Activated CD8-positive, alpha-beta memory T cell treated with anti-CD3 and anti-CD28 coated beads for 4 hours (primary cell): ENCODE measurements at places on chromosomes 1 and 21.

- DNase-seq = no peak
Measured at GRCh38 chr1:168343566-168343965, 62.9 kb downstream of the TBX19 start.

DNA sequence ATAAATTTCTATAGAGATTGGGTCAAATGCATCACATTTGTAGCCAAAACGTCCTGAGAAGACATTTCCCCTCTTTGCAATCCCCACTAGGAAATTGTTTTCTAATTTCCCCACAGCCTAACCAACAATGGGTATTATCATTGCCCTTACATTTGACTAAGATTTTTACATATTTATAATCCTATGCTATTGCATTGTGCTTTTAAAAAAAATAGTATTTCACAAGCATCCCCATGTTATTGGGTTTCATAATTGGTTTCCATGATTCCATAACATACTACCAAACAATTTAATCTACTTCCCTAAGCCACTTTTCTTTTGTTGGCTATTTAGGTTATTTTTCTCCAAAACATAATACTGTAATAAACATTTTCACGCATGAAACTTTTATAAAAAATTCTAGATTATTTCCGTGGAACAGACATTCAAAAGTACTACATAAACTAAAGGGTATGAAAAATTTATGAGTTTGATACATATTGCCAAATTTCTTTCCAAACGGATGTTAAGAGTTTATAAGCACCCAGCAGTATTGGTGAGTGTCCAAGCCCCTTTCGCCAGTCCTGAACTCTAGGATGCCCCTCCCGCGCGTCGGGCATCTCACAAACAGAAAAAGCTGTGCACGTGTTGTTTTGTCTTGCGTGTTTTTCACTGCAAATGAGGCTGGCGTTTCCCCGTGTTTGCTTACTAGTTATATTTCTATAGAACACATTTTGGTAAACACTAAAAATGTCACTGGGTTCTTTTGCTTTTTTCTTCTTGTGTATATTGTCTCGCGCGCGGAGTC is 2.0 kb upstream of the LHX4 start:
- no peak for DNase-seq

DNA sequence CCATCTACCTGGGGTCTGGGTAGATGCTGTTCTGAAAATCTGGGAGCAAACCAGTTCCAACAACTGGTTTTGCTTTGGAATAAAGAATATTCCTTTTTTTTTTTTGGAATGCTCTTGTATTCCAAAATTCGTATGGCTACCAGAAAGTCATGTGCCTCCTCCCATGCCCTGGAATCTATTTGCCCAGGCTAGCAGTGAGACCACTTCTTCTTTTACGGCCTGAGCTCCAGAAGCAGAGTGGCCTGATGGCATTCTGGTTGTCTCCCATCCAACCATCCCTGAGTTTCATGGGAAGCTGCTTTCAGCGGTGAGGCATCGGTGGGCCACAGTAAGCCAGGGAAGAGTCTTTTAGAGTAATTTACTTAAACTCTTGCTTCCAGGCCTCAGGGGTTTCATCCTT is 113.4 kb upstream of the RAB4A start:
- DNase-seq = no peak

DNA sequence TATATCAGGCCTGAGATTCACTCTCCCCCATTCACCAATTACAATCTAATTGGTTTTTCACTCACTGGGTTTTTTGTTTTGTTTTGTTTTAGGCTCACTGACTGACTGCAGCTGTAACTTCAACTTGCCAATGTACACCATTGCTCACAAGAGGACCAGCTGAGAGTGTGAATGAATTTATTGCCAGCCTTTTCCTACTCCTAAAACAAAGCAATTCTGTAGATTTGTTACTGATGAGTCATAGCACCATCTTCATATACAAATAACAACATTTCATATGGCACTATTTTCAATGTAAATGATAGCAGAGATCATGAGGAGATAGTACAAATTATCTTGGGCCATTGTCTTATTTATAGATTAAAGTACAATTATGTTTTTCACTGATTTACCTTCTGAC is 76.0 kb upstream of the DPYD start:
- no peak for DNase-seq

- DNase-seq = no peak
Measured at GRCh38 chr21:39908265-39908923, 41.2 kb downstream of the PCP4 start.

DNA sequence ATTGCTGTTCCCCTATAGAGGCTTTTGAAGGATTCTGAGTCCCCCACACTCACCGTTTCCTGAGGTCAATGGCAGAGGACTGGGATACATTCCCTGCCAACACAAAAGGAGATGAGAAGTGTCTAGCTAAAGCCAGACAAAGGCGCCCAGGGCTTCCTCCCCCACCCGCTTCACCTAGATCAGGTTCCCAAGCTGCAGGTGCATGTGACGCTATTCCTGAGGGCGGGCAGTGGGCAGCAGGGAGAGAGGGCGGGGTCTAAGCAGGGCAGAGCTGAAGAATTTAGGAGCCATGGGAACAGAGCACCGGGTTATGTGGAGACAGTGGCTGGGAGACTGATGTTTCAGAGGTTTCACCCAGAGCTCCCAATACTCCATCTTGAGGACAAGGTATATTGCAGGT is 6.0 kb upstream of the ARHGEF2 start:
- DNase-seq = no peak
